Fibroblast of upper back skin (primary cell): ENCODE measurements at places on chromosomes 5 and 9.

GRCh38 chr5:74934949-74935751 is 69.0 kb upstream of the FAM169A start:
- peak; percentile 62 for DNase-seq

GRCh38 chr9:248278-248961 is 33.8 kb downstream of the DOCK8 start:
- DNase-seq: no peak

DNA sequence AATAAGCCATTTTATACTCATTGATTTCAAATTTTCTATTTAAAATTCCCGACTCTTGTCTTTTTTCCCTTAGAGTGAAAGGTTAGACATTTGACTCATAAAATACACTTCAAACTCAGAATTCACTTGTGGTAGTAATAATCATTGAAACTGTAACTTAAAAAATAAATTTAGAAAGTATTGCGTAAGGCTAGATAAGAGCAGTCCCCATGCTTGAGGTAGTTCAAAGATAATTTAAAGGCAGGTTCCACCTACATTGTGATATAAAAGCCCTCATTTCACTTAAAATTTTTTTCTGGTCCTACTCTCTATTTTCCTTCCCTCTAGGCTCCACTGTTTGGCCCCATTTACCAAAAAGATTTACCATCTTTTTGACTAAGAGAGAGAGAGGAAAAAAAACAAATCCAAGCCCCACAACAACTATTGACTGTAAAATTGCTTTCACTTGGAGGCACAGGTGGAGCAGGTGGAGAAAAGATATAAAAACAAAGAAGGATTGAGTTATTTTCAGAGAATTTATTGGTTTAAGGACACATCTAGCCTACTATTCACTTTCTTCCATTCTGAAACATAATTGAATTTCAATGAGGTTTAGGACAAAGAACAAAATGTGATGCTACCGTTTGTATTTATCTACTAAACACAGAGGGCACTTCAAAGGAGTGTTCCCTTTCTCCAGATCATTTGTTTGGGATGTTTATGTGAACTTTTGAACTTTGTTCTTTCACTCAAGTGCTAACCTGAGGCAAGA is 61.0 kb downstream of the FBXO4 start:
- DNase-seq: no peak

GRCh38 chr5:141945511-141946051 is 12.4 kb downstream of the PCDH12 start:
- no peak for DNase-seq

- DNase-seq: peak; percentile 55
These were observed 67.1 kb downstream of the LHX2 start for GRCh38 chr9:124078641-124079040.

- DNase-seq: no peak
These were observed 75.4 kb upstream of the S1PR3 start for GRCh38 chr9:88915916-88916315.

GRCh38 chr5:88396000-88396535 is 127.4 kb upstream of the TMEM161B start:
- no peak for DNase-seq

DNA sequence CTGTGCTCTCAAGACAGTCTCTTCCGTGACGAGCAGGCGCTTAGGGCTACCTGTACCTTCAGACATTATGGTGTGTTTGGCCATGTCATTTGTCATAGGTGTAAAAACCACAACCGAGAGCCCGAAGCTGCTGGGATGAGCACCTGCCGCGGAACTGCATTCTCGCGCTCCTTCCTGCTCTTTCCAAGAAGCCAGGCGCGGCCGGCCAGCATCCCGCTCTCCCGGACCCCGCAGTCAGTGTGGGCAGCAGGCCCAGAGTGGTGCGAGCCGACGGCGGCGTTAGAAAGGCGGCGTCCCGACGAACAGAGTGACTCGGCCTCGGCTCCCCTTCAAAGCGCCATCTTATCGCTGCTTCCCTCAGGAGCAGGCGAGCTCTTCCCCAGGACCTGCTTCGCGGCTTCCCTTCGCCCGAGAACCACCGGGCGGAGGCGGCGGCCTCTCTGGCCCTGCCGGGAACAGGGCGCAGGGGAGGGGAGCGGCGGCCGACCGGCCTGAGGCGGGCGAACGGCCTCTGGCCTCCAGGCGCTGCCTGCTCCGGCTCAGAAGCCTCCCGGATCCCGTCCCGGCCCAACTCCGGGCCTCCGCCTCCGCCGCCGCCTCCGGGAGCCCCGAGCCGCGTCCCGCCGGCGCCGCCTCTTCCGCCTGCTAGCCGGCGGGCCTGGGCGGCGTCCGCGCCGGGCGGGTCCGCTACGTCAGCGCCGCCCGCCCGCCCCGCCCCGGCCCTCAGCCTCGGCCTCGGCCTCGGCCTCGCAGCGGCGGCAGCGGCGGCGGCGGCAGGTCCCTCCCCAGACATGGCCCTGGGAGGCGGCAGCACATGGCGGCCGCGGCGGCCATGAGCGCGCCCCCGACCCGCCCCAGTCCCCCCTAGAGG is at the start of gene FAM120A:
FAM120A (plus strand) TSS at position 741 of the 871 bp plus-strand sequence. CDS start 231 bp downstream, outside the sequence.
- peak; percentile 77 for DNase-seq

- no peak for DNase-seq
These were observed 560.0 kb downstream of the CDH12 start for GRCh38 chr5:22293147-22293546.

GRCh38 chr5:74342948-74343682 is 297.4 kb downstream of the ENC1 start:
- peak; percentile 28 for DNase-seq

GRCh38 chr5:168886157-168886556 is 307.0 kb upstream of the PANK3 start:
- DNase-seq: no peak

DNA sequence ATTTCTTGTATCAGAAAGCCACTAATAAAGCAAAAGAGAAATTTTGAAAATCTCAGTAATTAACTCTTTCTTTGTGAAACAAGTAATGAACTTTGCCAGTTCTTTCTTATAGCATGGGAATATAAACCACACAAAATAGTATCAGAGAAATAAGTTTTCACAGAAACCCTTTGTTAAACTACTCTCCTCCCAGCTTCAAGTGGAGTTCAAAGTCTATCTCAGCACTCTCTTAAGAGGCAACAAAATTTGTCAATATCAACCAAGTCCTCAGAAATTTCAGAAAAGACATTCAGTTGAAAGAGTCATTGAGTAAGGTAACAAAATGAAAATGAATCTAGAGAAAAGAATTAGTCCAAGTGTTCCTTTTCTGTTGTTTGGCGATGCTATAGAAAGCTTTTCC is 89.3 kb downstream of the NTRK2 start:
- no peak for DNase-seq

- peak; percentile 57 for DNase-seq
These were observed 78.4 kb downstream of the PLPP1 start for GRCh38 chr5:55456216-55456895.

GRCh38 chr9:14418301-14418940 is 104.5 kb upstream of the NFIB start:
- DNase-seq: peak; percentile 60

DNA sequence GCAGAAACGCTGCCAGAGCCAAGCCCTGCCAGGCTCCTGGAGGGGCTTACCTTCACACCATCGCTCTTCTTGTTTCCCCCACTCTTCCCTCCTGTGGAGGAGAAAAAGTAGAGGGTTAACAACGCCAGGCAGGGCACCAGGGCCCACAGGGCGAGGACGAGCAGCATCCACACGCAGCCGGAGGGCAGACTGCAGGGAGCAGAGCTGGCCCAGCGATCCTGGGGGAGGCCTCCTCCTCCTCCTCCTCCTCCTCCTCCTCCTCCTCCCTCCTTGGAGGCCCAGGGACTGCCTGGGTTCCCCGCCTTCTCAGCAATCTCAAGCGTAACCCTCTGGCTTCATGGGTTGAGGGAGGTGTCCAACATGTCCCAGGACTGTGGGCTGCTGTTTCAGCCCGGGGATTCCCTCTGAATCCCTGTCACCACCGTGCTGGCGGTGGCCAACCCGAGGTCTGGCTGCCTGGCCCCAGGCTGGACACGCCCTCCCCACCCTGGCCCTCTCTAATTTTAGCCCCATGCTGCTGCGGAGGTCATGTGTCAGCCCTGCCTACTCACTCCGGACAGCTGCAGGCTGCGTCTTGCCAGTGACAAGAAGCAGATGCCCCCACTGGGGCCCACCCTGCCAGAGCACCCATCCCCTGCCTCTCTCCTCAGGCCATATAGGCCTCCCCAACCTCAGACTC is 44.3 kb downstream of the CAMK2A start:
- no peak for DNase-seq
